ENCODE measurements at places on chromosomes 4 and X.

DNA sequence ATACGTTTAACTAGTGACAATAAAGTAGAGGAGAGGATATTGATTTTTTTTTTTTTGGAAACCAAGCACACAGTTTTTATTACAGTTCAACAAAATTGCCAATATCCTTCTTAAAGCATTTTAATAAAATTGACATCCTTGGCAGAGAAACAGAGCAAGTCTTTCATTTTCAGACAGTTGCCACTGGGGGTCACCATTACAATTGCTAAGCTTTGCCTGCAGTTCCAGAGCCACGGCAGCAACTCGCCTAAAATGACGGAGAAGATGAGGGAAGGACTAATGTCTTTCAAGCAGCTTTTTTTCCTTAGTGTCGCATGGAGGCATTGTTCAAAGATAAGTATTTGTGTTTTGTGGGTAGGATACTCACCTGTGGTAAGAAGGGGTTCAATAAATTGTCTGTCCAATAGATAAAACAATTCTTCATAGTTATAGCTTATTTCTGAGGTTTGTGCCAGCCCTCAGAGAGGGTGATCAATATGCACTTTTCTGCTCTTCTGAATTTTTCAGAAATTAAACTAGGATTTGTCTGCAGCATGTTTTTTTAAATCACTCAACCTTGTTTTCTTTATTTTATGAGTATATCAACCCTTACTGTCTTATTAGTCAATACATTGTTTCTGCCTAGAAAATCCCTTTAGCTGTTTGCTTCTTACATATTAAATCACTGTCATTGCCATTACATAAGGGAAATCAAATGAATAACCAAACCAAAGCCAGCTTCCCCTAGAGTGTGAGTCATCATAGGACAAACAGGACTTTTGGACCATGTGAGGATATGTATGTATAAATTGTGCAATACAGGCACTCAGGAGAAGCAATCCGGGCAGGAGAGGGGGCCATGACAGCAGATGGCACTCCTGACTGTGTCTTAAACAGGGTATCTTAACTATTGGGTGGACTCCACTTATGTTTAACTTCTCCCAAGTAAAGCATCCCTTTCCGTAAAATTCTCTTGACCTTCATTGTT lies 508.1 kb upstream of the ARX start:
- peak; percentile 36 for DNase-seq

GRCh38 chr4:187541666-187542065 lies 453.9 kb upstream of the ZFP42 start:
- no peak for DNase-seq

GRCh38 chr4:98586962-98587354 lies 71.5 kb downstream of the TSPAN5 start:
- no peak for DNase-seq

DNA sequence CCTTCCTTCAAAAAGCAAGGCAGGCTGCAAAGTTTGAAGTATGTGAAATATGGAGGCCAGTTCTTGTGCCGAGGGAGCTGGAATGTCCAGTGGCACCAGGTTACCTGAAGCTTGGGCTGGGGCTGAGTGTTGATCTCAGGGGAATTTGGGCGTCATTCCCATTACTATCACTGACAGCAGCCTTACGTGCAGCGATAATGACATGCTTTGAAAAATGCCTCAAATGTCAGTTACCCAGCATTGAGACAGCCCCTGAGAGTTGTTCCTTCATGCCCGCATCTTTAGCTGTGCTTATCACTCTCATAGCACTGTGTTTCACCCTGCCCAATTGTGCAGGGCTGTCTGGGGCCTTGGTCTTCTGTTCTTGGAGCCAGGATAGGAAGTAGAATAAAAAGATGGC lies 27.4 kb downstream of the SLC16A2 start:
- no peak for DNase-seq

- no peak for DNase-seq
Observed at GRCh38 chr4:98602270-98602669, 56.1 kb downstream of the TSPAN5 start.

DNA sequence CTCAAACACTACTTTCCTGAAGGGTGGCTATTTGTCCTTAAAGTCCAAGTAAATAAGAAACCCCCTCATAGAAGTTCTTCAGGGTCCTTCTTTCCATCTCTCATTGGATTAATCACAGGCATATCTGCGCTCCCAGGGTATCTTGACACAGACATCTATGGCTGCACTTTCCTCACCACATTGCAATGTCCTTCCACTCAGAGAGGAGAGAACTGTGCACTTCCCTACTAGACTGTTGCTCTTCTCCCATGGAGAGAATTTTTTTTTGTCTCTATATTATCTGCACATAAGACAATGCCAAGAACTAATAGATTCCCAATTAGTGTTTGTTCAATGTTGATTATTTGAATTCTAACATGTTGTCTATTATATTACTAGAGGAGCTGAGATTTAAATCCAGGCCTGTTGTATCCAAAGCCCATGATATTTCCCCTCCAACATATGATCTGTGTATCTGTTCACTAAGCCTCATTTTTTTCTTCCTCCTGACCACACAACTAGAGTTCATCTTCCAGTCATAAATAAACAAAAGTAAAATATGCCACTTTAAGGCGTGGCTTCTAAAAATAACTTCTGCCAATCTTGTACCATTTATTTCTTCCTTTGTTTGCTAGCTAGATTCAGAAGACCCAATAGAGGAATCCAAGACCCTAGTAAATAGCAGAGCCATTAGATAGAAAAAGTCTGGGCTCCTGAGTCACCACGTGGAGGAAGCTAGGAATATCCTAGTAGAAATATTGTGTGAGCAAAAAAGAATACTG lies 61.5 kb upstream of the FAM241A start:
- DNase-seq = no peak

DNA sequence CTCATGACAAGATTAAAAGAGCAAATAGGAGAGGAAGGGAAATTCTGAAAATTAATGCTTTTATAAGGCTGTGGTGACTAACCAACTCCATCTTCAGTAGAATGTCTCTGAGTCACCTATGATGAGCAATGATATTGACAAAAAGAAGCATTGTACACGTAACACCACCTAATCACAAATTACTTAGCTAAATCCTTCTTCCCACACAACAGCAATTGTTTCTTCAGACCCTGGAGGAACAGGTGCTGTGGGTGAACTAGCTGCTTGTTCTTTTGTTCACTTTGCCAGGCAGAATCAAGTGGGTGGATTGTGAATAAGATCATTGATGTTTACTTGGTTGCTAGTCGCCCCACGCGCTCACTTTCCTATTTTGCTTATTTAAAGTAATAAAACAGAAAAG lies 315.5 kb downstream of the CAMK2D start:
- no peak for DNase-seq

- no peak for DNase-seq
Observed at GRCh38 chr4:154606728-154607723, 5.4 kb downstream of the FGG start.

GRCh38 chrX:120726294-120726693 lies 96.4 kb upstream of the C1GALT1C1 start:
- no peak for DNase-seq

GRCh38 chrX:47178337-47178736 lies 15.3 kb upstream of the UBA1 start:
- DNase-seq = no peak

- peak; percentile 63 for DNase-seq
Observed at GRCh38 chr4:47913861-47914219, 543 bp downstream of the NFXL1 start.

- DNase-seq = no peak
Observed at GRCh38 chr4:24979554-24979953, 51.2 kb downstream of the LGI2 start.

DNA sequence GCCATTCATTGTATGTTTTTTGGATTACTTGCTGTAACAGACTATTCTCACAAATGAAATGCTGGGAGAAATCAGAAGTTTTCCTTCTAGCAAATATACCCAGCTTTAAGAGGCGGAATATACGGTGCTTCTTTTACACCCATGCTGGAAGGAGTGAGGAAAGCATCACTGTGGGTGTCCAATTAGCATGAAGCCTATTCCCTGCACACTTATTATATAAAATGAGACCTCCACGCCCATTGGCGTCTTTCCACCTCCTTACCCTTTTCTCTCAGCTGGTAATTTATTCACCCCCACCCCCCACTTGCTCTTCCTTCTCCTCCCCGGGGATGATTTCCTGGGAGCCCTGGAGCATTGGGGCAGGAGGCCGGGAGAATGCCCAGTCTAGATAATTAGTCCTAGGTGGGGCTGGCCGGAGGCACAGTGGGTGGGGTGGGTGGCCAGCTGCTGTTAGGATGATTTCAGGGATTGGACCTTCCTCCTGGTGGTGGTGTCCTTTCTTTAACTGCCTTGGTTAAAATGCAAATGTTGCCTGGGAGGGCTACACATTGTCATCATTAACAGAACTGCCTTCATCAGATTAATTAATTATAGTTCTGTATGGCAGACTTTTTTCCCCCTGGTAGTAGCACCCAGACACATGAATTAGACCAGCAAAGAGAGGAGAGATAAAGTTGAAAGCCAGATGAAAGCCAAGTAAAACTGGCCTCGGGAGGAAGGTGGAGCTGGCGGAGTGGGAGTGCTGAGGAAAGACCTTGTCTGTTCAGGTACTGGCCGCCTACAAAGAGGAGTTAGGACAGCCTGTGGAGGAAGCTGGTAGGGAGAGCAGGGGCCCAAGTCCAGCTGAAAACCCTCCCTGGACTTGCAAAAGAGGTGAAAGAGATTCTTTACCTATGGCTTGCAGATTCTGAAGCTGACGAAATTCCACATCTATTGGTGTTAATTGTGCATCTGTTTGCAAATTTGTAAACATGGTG lies 11.4 kb downstream of the SHROOM2 start:
- DNase-seq = no peak

- no peak for DNase-seq
Observed at GRCh38 chr4:32226204-32226603, 1506.0 kb downstream of the PCDH7 start.

All from nephron progenitor cell (in vitro differentiated cells).